ACHN (cell line): ENCODE measurements at places on chromosomes 13 and 19.

DNA sequence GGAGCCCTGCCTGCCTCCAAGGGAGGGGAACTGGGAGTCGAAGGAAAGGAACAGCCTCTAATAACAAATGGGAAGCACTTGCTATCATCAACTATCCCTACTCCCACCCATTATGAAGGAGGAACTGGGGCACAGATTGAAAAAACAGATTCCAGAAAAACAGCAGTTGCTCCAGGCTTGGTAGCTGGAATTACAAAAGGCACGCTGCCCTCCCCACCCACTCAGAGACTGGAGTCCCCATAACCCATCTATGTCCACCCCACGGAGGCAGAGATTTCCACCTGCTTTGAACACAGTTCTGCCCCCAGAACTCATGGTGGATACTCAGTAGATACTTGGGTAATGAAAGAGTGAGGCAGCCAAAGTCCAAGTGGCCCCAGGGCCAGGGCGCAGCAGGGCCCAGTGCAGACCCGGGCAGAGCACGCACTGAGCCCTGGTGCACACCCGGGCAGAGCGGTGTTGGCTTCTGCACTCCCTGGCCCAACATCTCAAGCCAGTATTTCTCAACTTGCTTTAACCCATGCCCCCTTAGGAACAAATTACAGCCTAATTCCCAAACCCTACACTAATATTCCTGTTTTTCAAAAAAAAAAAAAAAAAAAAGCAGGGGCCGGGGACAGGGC lies 19.1 kb upstream of the CCNP start:
- DNase-seq = no peak

- no peak for DNase-seq
Measured at GRCh38 chr19:51490676-51491075, 10.9 kb downstream of the SIGLEC12 start.

DNA sequence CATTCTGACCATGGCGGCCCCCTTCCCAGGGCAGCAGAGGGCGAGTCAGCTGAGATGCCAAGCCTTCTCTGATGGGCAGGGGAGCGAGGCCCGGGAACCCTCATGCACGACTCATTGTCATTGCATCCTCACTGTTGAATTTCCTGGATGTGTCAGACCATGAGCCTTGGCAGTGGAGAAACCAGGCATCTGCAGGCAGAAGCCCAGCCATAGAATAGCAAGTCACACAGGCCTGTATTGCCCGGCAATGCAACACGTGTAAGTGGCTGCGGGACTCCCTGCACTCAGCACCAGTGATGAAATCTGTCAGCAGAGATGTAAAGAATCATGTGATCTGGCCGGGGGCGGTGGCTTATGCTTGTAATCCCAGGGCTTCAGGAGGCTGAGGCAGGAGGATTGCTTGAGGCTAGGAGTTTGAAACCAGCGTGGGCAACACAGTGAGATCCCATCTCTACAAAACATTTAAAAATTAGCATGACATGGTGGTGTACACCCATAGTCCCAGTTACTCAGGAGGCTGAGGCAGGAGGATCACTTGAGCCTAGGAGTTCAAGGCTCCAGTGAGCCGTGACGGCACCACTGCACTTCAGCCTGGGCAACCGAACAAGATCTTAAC lies 199.7 kb downstream of the KATNAL1 start:
- DNase-seq = peak; percentile 3

DNA sequence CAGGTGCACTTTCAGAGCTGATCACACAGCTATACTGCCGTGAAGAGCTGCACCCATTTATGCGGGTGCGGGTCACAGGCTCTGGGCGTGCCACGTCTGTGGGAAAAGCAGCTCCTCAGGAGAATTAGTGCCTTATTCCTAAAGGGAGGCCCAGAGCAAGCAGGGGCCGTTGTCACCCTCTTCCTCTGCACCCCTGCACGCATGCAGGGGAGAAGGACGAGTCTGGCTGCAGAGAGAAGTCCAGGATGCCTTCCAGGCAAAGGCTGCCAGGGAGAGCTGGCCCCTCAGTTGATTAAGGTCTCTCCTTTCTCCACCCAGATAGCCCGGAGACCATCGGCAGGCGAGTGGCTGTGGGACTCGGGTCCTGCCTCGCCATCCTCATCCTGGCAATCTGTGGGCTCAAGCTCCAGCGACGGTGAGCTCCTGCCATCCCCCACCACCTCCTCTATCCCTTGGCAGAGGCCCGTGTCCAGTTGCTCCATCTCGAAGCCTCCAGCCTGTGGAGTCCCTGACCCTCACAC lies 3.1 kb upstream of the FFAR1 start:
- no peak for DNase-seq

DNA sequence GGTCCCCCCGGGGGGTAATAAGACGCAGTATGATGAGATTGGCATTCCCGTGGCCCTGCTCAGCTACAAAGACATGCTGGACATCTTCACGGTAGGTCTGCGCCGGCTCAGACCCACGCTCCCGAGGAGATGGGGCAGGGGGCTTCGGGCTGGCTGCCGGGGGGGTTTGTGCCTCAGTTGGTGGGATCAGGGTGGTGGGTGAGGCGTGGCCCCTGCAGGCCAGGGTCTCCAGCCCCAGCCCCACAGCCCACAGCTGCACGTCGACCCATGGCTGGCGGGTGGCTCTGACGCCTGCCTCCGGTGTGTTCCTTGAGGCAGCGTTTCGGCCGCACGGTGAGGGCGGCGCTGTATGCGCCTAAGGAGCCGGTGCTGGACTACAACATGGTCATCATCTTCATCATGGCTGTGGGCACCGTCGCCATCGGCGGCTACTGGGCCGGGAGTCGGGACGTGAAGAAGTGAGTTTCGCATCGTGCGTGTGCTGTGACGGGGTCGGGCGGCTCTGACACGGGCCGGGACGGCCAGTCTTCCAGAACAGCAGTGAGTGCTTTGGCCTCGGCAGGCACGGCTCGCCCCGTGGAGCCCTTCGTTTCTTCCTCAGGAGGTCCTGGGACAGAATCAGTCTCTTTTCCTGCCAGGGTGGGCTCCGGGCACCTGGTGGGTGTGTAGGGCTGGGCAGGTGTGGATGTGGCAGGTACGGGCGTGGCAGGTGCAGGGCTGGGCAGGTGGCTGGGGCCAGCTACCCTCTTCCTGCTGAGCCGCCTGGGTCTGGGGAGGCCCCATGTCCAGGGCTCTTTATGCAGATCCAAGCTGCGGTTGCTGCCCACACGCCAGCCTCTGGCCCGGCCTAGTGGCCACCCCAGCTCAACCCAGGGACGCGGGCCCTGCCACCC lies 10.5 kb downstream of the SPPL2B start:
- no peak for DNase-seq

- DNase-seq = no peak
Measured at GRCh38 chr19:52603558-52604207, 33.6 kb downstream of the ZNF701 start.

DNA sequence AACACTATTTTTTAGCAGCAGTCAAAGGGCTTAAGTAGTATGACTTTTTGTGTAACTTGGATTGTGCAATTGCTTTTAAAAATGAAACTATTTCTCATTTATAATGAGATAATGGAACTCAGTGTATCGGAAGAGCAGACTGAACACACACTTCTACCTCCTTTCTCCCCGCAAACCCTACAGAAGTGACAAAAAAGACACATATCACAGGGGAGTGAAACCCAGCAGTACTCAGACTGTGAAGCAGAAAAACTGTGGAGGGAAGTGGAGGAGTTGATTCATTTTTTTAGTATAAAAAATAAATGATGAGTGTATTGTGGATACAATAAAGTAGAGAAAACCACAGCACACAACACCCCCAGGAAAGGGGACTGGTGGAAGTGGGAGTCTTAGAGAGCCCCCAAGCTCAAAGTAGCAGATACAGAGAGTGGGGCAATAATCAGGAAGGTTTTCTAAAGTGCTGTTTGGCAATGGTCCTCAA lies 9.7 kb downstream of the LPAR6 start:
- DNase-seq = no peak

DNA sequence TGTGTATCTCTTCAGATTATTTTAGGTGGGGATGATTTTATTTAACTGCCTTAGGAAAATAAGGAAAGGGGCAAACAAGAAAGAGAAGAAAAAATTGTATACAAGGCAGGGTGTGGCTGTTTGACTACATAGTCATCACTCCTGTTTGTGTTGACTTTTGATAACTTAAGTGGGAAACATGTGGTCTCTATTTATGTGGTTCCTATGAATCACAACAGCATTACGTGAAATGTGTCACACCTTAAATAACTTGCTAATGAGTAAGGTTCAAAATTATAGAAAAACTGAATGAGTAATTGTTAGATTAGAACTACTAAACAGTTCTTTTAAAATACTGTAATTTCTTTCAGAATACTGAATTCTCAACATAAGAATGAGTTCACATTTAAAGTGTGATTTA lies 69.3 kb downstream of the LMO7 start:
- no peak for DNase-seq

DNA sequence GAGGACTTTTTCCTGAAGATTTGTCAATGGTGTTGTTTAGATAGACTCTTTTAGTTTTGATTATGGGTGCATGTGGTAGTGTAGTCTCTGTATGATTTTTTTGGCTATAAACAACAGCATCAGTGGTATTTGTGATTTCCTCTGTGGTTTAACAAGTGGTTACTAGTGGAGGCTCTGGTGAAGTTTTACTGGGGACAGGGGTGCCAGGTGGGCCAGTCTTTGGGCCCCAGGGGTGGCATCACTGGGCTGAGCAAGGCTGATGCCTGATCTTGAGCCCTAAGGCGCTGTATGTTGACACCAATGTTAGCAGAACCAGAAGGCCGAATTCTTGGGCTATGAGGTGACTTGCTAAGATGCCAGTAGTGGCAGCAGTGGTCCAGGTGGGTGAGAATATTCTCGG lies 811.4 kb downstream of the DACH1 start:
- DNase-seq = no peak

GRCh38 chr13:32087955-32088747 lies 56.6 kb downstream of the FRY start:
- DNase-seq = no peak

- DNase-seq = no peak
Measured at GRCh38 chr13:25181597-25181996, 9.5 kb upstream of the AMER2 start.

DNA sequence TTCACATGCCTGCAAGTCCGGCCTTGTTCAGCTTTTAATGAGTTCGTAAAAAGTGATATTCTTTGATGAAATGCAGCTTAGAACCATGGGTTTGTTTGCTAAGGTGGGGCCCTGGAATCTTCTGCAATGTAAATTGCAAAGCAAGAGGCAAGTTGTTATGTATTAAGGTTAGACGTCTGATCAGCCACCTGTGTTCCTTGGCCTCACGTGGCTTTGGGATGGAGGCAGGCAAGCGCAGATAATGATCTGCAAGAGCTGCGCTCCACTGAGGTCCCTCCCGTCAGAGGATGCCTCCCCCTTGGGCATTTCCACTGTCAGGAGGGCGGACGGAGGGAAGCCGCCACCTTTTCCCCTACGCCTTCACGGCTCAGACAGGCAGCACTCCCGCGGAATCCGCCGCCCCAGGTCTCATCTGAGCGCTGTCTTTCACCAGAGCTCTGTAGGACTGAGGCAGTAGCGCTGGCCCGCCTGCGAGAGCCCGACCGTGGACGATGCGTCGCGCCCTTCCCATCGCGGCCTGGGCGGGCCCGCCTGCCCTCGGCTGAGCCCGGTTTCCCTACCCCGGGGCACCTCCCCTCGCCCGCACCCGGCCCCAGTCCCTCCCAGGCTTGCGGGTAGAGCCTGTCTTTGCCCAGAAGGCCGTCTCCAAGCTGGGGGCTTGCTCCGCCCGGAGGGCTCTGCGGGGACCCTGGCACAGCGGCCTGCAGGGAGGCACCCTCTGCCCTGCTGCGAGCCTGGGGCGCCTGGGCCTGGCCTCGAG lies 110.9 kb downstream of the CRYL1 start:
- no peak for DNase-seq

- DNase-seq = no peak
Measured at GRCh38 chr19:15112385-15112784, 5.2 kb downstream of the SYDE1 start.

DNA sequence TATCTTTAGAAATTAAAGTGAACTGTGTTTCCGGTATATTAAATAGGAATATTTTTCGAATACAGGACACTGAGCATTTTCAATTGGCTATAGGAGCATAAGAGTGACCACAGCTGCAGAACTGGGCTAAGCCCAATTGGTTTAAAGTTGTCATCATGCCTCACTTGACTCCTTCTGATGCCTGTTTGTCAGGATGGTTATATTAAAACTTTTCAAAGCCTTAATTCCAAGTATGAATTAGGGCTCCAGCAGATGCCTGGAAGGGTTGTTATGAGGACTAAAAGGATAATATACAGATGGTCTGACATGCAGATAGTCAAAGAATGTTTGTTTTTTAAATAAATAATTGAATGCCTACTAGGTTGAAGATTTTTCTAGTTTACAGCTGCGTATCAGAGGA lies 100.0 kb downstream of the LMO7 start:
- DNase-seq = no peak

DNA sequence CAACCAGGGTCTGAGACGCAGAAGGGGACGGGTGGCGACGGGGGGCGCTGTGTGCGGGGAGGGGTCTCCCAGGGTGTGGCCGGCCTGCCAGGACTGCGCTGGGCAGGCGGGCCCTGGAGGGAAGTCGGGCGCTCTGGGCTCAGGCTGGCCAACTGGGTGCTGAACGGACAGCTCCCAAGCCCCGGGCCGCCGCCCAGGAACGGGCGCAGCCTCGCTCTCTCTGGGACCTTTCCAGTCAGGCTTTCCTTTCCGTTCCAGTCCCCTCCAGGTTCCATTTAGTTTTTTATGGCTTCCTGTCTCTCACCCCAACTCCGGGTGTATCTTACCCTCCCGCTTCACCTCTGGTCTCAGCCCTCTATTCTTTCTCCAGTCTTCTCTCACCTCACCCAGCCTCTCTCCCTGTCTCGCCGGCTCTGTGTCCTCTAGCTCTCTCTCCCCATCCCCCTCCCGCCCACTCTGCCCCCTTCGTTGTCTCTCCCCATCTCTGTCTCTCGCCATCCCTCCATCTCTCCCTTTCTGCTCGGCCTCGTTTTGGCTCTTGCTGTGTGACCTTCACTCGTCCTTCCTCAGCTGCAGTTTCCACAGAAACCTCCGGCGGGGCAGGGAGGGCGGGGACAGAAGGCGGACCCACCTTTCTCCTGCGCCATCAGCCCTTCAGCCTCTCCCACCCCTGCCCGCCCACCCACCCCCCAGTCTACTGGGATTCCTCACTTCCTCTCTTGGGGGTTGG lies 3.3 kb upstream of the ATP1A3 start:
- peak; percentile 48 for DNase-seq

- DNase-seq = no peak
Measured at GRCh38 chr13:34546344-34547250, 395.5 kb upstream of the NBEA start.

GRCh38 chr19:30663611-30664174 lies 291.5 kb downstream of the ZNF536 start:
- no peak for DNase-seq
